ENCODE measurements at places on chromosomes 12 and 14. TPM values are rescaled to one million over a fixed set of nuclear protein-coding genes. Genes with fewer than 3 reads are reported as not detected.

HHIPL1 gene
- 0.47 TPM for polyA plus RNA-seq

PIK3C2G gene
- polyA plus RNA-seq = not detected

OTUB2 gene
- 2.8 TPM for polyA plus RNA-seq

KLHL33 gene
- polyA plus RNA-seq = not detected

RAP1B gene
- polyA plus RNA-seq = 209 TPM

HAL gene
- polyA plus RNA-seq = 0.06 TPM

EIF2S3B gene
- polyA plus RNA-seq = 3.6 TPM

KLHL42 gene
- polyA plus RNA-seq = 50.5 TPM

NID2 gene
- 1.1 TPM for polyA plus RNA-seq

LPAR5 gene
- polyA plus RNA-seq = 0.48 TPM
